ENCODE measurements at places on chromosomes 5 and 9.

GRCh38 chr5:168024306-168024705, 267.1 kb upstream of the WWC1 start:
- no peak for DNase-seq

DNA sequence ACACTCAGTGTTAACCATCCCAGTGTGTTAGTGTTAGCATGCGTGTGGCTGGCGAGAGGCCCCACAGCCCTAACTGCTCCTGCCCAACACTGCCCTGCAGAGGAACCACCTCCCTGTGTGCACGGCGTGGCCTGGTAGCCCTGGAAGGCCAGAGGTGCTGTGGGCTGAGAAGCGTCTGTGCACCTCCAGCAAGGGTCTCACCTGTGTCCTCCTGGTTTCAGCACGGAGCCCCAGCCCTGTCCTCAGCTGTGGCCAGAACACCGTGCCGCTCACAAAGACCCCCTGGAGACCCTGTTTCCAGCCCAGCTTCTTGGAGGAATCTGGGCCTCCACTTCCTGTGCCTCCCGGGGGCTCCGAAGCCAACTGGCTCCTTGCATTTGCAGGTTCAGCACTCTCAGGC, 56.1 kb upstream of the NRARP start:
- DNase-seq, result no peak

DNA sequence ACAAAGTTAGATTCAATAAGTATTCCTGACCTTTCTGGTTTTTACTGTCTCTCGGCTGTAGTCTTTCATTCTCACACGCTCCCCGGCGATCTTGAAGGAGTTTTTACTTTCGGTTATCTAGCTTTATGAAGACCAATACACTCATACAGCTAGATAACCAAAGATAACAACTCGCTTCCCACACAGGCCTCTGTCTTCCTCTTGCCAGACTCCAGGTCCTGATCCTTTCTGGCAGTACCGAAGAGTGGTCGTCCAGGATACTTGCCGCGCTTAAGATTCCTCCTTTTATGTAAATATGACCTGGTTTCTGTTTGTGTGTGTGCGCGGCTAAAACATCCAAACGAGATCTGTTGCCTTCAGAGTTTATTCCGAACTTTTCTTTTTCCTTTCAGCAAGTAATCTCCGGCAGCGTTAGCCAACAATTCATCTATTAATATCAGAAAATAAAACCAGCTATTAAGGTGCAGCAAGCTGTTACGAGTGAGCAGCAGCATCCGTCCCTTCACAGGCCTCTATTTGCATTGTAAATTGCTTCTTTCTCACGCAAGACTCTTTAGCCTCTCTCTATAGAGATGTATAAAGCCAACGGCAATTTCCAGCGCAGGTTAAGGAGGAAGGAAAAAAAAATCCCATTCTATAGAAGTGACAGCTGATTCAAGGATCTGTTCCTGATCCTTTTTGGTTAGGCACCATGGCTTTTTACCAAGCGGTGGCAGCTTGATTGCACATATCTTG, 216.1 kb downstream of the MEF2C start:
- DNase-seq, result no peak

- DNase-seq, result no peak
Observed at GRCh38 chr9:134896834-134897583, 16.4 kb downstream of the FCN2 start.

- DNase-seq, result no peak
Observed at GRCh38 chr9:72312386-72312987, 52.5 kb downstream of the ZFAND5 start.

DNA sequence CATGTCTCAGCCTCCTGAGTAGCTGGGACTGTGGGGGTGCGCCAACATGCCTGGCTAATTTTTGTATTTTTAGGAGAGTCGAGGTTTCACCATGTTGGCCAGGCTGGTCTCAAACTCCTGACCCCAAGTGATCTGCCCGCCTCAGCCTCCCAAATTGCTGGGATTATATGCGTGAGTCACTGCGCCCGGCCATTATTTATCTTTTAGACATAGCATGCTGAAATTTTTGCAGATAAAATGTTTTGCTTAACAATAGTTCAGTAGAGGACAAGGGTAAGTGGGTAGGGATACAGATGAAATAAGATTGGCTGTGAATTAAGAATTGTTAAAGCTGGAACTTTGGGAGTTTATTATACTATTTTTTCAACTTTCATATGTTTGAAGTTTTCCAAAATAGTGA, 150.8 kb upstream of the GRHPR start:
- DNase-seq, result no peak

- no peak for DNase-seq
Observed at GRCh38 chr5:23446424-23446823, 61.0 kb upstream of the PRDM9 start.

GRCh38 chr5:127056896-127057295, 16.4 kb downstream of the C5orf63 start:
- DNase-seq, result no peak

DNA sequence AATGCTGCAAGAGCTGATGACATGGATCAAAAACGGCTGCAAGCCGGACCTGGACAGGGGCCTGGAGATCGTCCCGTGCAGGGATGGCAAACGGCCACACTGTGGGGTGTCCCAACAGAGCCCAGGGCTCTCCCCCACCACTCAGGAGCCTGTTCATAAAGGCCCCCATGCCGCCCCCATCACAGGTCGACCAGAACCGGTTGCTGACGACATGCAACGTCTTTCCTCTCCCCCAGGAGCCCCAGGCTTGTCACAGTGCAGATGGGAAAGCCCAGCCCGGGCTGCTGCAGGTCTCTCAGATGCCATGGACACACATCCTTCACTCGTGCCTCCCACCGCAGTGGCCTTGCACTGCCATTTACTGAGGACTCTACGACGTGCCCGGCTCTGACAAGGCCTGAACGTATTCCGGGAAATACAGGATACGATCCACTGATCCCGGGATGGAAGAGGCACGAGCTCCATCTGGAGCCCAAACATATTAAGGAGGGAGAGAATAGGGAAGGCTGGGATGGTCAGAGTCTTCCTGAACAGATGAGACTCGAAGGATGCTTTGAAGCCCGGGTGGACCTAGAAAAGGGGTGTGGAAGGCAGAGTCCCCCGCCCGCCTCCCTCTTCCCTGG, 76.5 kb upstream of the SARDH start:
- no peak for DNase-seq

DNA sequence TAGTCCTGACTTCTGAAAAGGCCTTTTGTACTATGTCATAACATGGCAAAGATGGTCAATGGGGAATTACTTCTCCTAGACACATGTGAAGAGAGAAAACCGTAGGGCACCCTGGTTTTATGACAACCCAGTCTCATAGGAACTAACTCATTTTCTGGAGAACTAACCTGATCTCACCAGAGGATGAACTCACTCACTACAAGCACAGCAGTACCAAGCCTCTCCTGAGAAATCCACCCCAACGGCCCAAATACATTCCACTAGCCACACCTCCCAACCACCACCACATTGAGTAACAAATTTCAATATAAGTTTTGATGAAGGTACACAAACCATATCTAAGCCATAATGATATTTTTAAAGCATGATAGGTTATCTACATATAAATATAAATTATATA, 909.3 kb upstream of the CDH10 start:
- DNase-seq, result no peak

GRCh38 chr9:12595400-12595799, 97.8 kb upstream of the TYRP1 start:
- DNase-seq, result no peak

DNA sequence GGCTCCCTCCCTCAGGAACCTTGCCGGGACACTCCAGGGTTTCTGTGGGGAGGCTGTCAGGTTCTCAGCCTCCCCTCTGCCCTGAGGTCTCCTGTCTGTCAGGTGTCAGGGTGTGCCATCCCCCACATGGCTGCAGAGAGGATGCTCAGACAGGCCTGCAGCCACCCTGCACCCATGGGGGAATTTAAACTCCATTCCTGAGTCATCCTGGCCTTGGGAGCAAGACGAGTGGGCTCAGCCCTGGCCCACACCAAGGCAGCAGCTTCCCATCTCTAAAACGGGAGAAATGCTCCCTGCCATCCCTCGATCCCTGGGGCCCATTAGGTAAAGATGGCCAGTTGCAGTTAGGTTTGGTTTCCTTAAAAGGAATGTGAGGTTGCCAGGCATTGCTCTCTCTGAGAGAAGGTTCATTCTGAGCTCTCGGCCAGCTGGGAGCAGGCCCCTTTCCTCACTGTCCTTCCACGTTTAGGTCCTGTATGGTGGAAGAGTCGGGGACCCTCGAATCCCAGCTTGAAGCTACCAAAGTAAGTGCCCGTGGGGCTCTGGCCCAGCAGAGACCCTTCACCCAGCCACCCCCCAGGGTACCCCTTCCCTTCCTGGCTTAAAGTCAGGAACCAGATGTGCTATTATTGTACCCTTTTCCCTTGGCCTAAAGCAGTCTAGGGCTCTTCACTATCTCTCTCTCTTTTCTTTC, 26.6 kb downstream of the DYNC2I2 start:
- no peak for DNase-seq

GRCh38 chr5:368183-369084, 46.9 kb downstream of the AHRR start:
- peak; percentile 60 for DNase-seq

- DNase-seq, result no peak
Observed at GRCh38 chr9:32855752-32856151, 72.4 kb downstream of the TMEM215 start.

GRCh38 chr5:5810461-5810860, 388.0 kb downstream of the ICE1 start:
- no peak for DNase-seq

GRCh38 chr5:39191216-39191615, 28.1 kb downstream of the FYB1 start:
- DNase-seq, result peak; percentile 78

- peak; percentile 8 for DNase-seq
Observed at GRCh38 chr5:128228008-128228407, 144.4 kb downstream of the SLC12A2 start.

- DNase-seq, result no peak
Observed at GRCh38 chr5:80370390-80370789, 37.5 kb upstream of the ZFYVE16 start.

GRCh38 chr5:77463905-77464304, 28.2 kb downstream of the WDR41 start:
- no peak for DNase-seq

GRCh38 chr5:104513121-104513602, 950.6 kb upstream of the NUDT12 start:
- no peak for DNase-seq

- no peak for DNase-seq
Observed at GRCh38 chr5:121415270-121415669, 436.4 kb upstream of the FTMT start.

DNA sequence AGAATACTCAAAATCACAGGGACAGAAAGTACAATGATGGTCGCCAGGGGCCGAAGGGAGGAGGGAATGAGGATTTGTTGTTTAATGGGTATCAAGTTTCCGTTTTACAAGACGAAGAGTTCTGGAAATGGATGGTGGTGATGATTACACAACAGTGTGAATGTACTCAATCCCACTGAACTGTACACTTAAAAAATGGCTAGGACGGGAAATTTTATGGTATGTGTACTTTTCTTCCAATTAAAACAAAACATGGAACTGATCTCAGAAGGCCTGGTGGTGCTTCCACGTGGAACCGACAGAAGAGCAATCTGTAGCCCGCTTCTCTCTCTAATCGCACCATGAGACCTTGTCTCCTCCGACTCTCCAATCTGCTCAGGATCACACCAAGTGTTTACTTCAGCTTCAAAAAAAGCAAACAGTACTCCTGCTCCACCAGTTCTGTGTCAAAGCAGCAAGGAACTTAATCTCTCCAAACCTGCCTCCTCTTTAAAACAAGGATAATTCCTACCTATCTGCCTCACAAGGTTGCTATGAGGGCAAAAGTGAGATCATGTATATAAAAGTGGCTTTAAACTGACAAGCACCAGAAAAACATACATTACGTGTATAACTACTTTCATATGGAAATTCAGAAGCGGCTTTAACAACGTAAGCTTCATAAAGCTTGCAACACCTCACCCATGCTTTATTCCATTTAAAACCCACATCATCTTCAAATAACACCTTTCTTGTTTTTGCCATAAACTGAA, 2.1 kb downstream of the ECPAS start:
- no peak for DNase-seq

GRCh38 chr5:35198075-35198474, 32.2 kb downstream of the PRLR start:
- no peak for DNase-seq

DNA sequence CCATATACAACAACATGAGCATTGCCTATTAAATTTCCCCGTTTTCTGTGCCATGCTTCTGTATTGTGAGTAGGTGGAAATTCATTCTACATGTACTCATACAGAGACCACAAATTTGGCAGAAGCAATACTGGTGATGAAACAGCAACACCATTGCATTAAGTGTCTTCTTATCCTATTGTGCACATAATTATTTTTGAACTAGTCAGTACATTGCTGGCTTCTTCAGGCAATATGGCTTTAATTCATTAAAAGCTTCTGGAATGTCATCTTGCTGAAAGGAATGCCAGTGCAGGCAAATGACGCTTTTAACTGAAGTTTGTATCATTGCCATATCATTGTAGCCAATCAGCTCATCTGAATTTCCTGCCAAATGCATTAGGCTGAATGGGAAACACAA, 82.6 kb downstream of the KIAA1958 start:
- DNase-seq, result no peak

DNA sequence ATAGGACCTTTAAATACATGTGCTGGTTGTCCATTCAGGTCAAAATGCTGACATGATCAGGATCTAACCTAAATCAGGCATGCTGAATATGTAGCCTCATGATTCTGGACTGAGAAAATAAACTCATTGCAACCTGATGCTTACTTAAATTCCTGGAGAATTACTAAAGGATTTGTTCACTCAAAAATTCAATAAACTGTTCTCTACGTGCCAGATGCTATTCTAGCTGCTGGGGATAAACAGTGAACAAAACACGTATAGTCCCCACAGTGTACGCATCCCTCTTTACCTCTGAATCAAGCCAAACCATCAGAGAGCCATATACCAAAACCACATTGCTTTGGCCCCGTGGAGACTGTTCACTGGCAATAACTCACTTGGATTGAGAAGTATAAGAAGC, 6.1 kb downstream of the SCAI start:
- DNase-seq, result no peak

DNA sequence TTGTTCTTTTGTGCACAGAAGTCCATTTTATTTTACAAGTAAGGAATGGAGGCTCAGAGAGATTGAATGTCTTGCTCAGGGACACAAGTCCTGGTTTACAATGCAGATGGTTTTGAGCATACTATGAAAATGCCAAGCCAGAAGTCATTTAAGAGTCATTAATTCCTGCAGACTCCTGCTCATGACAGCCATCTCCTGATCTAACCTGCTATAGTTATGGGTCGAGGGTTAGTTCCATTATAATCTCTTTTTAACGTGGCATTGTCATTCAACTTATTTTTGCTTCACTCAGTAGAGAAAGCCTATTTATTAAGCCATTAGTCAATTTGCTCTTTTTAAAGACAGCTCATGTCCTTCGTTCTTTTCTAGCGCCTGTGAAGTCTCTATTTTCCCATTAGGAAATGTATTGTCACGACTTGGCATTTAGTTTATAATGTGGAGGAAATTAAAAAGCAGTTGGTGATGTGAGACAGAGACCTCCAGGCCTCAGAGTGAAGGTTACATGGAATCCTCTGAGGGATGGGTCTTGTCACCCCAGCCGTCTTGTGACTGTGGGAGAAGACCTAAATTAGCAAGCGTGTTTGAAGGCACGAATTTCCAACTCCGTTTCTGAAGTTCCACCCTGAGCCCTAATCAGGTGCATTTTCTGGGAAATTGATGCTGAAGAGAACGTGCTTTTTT, 84.1 kb downstream of the ACTBL2 start:
- DNase-seq, result no peak

- peak; percentile 15 for DNase-seq
Observed at GRCh38 chr5:135393691-135394090, 5.3 kb downstream of the MACROH2A1 start.

All from activated CD4-positive, alpha-beta T cell treated with anti-CD3 and anti-CD28 coated beads, Interleukin-10, Interleukin-2, amounts not matched to agents 100 ng/mL and 50 ng/mL, durations not matched to agents 16 hours and 8 hours (primary cell).